ENCODE measurements at places on chromosomes 1 and 21.

DNA sequence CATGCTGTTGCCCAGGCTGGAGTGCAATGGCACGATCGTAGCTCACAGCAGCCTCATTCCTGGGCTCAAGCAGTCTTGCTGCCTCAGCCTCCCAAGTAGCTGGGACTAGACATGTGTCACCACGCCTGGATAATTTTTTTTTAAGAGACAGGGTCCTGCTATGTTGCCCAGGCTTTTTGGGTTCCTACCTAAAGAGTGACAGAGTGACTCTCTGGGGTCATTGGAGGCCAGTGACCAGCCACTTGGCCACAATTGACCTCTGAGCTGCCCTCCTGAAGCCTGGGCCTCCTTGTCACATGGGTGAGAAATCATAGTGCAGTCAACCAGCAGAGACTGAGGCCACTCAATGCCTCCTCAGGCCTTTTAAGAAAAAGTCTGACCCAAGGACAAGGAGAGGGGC, 5.7 kb downstream of the DIO1 start:
- no peak for DNase-seq

GRCh38 chr1:66876664-66877063, 48.0 kb downstream of the DNAI4 start:
- no peak for DNase-seq

GRCh38 chr1:114437812-114438211, 73.2 kb downstream of the TRIM33 start:
- DNase-seq, result no peak

DNA sequence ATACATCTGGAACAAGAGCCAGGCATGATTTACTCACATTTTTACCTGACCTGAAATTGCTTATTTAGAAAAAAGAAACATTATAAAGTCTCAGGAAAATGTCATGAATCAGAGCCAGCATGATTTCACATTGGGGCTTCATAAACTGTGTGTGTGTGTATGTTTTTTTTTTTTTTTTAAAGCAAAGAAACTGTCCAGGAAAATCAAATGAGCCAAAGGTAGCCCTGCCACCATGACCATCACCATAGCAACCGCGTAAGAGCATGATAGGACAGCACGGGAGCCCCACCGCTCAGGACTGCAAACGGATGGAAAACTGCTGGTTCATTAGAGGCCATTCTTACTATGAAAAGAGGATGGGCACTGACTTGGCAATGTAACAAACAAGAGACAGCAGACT, 139.2 kb downstream of the NTMT2 start:
- DNase-seq, result no peak

DNA sequence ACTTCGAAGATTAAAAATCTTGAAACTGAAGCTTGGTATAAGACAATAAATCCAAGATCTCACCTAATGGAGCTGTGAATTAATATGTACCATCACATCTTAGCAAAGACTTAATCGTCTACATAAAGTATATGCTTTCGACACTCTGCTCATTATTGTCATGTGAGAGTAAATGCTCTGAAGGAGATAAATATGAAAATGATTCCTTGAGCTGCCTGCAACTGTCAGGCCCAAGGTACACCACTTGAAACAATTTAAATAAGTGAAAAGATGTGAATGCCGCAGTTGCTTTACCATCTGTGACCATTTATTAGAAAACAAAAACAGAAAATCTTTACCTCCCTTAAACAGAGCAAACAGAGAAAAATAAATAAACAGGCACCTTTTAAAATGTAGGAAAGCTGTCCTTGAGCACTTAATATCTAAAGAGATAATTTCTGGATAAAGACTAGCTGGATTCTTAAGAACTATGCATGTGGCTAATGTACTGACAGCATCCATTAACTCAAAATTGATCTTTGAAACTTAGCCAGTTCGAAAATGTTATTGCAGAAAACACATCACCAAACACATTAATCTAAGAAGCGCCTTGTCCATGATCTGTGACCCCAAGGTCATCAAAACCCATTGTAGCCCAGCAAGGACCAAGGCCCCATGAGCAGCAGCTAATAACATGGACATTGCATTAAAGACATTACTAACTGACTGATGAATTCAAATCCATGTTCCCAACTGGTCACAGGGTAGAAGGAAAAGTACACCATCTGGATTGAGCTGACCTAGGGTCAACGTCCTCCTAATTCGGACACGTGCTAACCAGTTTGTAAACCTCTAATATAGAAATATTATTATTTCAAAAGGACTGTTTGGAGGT, 18.3 kb upstream of the KRTAP7-1 start:
- no peak for DNase-seq

All from iPS DF 19.7 (cell line).